ENCODE measurements at places on chromosomes 6 and 20.

- no peak for DNase-seq
These were observed 1.5 kb downstream of the RXRB start for GRCh38 chr6:33198853-33199436.

- no peak for DNase-seq
These were observed 46.9 kb downstream of the UST start for GRCh38 chr6:148793721-148794120.

DNA sequence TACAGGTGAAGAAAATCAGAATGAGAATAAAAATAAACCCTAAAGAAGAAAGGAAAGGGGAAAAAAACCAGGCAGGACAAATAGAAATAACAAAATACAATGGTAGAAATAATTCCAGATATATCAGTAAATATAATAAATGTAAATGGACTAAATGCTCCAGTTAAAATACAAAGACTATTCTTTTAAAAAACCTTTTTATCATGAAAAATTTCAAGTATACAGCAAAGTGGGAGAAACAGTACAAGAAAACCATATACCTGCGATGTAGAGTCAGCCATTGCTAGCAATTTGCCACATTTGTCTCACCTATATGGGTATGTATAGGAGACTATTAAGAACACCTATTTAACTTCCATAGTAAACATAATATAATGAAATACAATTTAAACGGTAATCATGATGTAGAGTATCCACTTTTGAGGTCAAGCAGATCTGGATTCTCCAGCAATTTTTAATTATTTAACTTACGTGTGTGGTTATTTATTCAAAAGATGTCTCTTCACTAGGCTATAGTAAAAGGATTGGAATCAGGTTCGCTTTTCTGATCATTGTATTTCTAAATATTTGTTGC lies 914 bp upstream of the VAPB start:
- DNase-seq, result no peak

GRCh38 chr6:20180935-20181334 lies 31.3 kb downstream of the MBOAT1 start:
- no peak for DNase-seq

DNA sequence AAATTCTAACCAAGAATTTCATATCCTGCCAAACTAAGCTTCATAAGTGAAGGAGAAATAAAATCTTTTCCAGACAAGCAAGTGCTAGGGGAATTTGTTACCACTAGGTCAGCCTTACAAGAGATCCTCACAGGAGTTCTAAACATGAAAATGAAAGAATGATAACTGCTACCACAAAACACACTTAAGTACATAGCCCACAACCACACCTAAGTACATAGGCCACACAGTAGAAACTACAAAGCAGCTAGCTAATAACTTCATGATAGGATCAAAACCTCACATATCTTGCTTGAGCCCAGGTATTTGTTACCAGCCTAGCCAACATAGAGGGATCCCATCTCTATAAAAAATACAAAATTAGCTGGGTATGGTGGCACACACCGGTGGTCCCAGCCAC lies 50.4 kb downstream of the IRAK1BP1 start:
- no peak for DNase-seq

Measured in H1 (cell line).